ENCODE measurements at places on chromosomes 6 and 20. TPM values are rescaled to one million over a fixed set of nuclear protein-coding genes. Genes with fewer than 3 reads are reported as not detected.

The EPB41L1 gene
- 2.4 TPM for total RNA-seq

The STMN3 gene
- total RNA-seq, result 14.6 TPM

The CDYL gene
- 13.1 TPM for total RNA-seq

The BANF2 gene
- total RNA-seq, result not detected

The PRICKLE4 gene
- 1.4 TPM for total RNA-seq

The CST4 gene
- total RNA-seq, result not detected

The E2F1 gene
- total RNA-seq, result 3.2 TPM

The IMPG1 gene
- total RNA-seq, result not detected

The RAET1E gene
- total RNA-seq, result 1.7 TPM

The CDH22 gene
- not detected for total RNA-seq

The JAG1 gene
- 156 TPM for total RNA-seq

The CD93 gene
- total RNA-seq, result under 0.01 TPM

The SENP6 gene
- 34.9 TPM for total RNA-seq

The RSPO3 gene
- total RNA-seq, result not detected

The SYCP2 gene
- 0.04 TPM for total RNA-seq

The MYL9 gene
- 8.3 TPM for total RNA-seq

The TFAP2A gene
- total RNA-seq, result 28.4 TPM

The ADISSP gene
- total RNA-seq, result 95.2 TPM

The OR2B6 gene
- not detected for total RNA-seq

The NXT1 gene
- total RNA-seq, result 75.8 TPM

The HLA-DPB1 gene
- total RNA-seq, result 2.8 TPM

The MUCL3 gene
- not detected for total RNA-seq

The HLA-DOA gene
- 0.11 TPM for total RNA-seq

The SLC25A27 gene
- 4.4 TPM for total RNA-seq

The UBE3D gene
- total RNA-seq, result 5.5 TPM

The EDN1 gene
- 3.4 TPM for total RNA-seq

The FILIP1 gene
- total RNA-seq, result not detected

The OOEP gene
- total RNA-seq, result 0.11 TPM

The SLC2A10 gene
- 0.16 TPM for total RNA-seq

The ADAM33 gene
- total RNA-seq, result 0.04 TPM

The EYA4 gene
- not detected for total RNA-seq

The RAET1L gene
- total RNA-seq, result 1.1 TPM

The RAB44 gene
- total RNA-seq, result not detected

The EYA2 gene
- total RNA-seq, result 0.08 TPM

Measured in hair follicular keratinocyte (primary cell).